ENCODE measurements at places on chromosomes 5 and 9.

DNA sequence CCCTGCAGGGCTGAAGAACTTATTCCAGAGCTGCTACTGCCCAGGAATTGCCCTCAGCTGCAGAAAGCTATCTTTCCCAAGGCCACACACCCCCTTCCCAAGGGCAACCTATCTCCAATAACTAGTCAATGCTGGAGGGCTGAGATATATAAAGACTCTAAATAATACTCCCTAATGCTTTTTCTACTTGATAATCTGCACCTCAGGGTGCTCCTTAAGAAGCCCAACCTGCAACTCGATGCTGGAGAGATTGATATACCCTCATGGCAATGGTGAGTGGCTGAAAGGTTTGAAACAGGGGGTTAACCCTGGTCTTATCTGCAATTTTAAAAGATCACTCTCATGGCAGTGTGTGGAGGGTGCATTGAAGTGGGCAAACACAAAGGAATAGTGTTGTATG, 142.7 kb upstream of the APC start:
- DNase-seq = no peak

- DNase-seq = no peak
These were observed 53.9 kb upstream of the TUT7 start for GRCh38 chr9:86408121-86408520.

DNA sequence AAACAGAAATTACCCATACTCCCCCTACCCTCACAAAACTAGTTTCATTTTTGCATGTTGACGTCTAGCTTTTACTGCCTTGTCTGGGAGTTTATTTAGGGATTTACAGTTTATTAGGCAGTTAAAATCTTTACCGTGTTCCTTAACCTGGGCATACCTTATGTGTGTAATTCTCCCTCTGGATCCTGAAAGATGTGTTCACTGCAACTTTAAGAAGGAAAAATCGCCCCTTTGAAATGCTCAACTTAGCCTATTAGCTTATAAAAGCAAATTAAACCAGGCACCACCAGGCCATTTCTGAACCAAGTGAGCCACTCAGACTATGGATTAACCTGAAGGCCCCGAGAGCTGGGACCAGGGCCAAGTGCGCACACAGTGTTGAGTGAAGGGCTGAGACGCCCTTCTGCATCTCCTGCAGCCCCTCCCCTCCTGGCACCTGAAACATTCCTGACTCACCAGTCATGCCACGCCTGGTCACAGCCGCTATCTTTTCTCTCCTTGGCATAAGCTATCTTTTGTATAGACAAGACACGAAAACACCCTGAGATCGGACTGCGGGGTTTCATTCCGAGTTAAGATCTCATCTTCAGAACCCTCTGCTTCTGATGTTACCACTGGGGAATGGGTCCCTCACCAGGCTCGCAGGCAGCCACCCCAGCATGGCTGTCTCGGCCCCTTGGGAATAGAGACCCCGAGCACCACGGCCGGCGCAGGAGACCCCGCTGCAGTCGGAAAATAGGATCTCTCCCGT, 111.9 kb downstream of the ROR2 start:
- no peak for DNase-seq

DNA sequence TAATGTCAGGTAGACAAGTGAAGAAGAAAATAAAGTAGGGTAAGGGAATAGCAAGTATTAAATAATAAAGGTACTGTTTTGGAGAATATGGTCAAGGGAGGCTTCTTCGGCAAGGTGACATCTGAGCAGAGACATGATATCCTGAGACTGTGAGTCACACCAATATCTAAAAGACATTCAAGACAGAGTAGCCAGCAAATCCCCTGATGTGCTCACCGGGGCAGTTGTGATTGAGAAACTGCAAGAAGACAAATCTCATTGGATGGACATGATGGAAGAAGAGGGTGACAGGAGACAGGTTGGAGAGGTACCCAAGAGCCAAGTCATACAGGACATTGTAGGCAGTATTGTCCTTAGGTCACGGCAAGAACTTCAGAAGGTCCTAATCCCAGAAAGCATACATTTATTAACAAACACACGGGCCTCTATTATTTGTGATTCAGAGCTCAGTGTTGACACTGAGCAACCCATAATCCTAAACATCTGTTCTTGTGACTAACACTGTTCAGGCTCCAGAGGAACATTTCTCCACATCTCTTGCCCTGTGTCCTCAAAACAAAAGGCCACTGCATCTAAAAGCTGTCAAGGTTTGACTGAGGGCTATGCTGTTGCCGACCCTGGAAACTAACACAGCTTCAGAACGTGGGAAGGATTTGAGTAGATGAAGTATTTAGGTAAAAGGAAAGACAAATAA, 258.7 kb upstream of the CLINT1 start:
- no peak for DNase-seq

DNA sequence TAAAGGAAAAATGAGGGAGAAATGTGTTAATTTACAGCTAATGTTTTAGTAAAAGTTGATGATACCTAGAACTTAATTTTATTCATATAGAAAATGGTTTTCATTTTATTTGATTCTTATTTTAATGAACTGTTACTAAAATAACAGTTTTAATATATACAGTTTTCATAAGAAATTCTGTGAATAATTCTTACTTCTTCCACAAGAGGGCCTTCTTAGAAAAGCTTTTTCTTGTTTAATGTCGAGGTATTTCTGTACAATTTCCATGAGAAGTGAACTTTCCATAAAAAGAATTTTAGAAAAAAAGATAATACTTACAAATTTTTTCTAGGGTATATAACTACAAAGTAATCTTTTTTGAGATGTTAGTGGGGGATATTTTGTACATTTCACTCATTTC, 73.9 kb downstream of the KLF9 start:
- no peak for DNase-seq

GRCh38 chr5:38825494-38825893, 20.3 kb upstream of the OSMR start:
- DNase-seq = no peak

DNA sequence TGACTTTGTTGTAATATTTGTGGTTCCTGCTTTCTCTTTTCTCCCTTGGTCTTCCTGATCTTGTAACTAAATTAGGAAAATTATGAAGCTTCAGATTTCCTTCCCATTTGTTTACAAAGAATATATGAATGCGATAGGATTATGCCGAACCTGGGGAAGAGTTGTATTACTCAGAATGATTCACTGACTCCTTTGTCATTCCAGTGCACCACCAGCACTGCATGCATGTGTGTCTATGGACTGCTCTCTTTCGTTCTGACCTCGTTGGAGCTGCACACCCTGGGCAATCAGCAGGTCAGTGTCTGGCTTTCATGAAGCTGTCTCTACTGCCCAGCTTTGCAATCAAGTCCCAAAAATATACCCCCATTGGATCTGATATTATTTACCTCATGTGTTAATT, 25.5 kb downstream of the NUP188 start:
- DNase-seq = no peak

- no peak for DNase-seq
These were observed 21.3 kb downstream of the WNK2 start for GRCh38 chr9:93205045-93205768.

DNA sequence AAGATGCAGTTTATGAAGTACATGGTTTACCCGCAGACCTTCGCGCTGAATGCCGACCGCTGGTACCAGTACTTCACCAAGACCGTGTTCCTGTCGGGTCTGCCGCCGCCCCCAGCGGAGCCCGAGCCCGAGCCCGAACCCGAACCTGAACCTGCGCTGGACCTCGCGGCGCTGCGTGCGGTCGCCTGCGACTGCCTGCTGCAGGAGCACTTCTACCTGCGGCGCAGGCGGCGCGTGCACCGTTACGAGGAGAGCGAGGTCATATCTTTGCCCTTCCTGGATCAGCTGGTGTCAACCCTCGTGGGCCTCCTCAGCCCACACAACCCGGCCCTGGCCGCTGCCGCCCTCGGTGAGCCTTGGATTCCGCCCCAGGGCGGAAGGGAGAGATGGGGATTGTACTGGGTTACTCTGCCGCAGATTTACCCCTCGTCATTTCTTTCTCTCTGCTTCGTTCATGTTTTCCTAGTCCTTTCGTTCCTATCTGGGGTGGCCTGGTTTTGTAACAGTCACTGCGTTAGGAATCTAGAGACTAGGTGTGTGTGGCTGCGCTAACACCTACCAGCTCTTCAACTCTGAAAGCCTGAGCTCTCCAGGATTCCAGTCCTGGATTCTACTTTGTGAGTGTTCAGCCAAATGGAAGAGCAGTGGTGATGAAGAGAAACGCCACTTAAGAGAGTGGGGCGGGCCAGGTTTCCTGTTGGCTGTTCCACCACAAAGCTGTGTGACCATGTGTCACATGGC, 638 bp downstream of the MRPS30 start:
- peak; percentile 8 for DNase-seq

GRCh38 chr5:86865256-86865785, 247.6 kb downstream of the COX7C start:
- no peak for DNase-seq

- no peak for DNase-seq
These were observed at the start of gene GRIN1 for GRCh38 chr9:137138722-137139467. Gene GRIN1 (plus strand): TSS chr9:137139154. CDS start chr9:137139487, 333 bp downstream.

DNA sequence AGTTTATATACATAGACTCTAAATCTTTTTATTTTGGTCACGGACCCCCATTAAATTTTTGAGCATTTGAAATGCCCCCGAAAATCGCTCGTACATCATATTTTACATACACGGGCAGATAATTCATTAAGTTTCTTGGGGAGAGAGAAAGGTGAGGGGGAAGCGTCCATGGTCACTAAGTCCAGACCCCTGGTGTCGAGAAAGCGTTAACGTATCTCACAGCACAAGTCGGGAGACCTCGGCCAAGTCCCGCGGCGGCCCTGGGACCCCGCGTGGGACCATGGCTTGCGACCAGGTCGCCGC, 794 bp downstream of the PTBP3 start:
- DNase-seq = no peak

GRCh38 chr9:111630182-111630963, 761 bp upstream of the DNAJC25 start:
- DNase-seq = no peak

All from stimulated activated CD8-positive, alpha-beta memory T cell treated with anti-CD3 and anti-CD28 coated beads, Interleukin-4, amount 100 ng/mL, for 4 hours (primary cell).